ENCODE measurements at places on chromosomes 1 and 21.

- DNase-seq, result no peak
Measured at GRCh38 chr1:6508154-6508815, 16.8 kb upstream of the PLEKHG5 start.

- DNase-seq, result peak; percentile 60
Measured at GRCh38 chr1:64171797-64172281, 31.6 kb upstream of the UBE2U start.

DNA sequence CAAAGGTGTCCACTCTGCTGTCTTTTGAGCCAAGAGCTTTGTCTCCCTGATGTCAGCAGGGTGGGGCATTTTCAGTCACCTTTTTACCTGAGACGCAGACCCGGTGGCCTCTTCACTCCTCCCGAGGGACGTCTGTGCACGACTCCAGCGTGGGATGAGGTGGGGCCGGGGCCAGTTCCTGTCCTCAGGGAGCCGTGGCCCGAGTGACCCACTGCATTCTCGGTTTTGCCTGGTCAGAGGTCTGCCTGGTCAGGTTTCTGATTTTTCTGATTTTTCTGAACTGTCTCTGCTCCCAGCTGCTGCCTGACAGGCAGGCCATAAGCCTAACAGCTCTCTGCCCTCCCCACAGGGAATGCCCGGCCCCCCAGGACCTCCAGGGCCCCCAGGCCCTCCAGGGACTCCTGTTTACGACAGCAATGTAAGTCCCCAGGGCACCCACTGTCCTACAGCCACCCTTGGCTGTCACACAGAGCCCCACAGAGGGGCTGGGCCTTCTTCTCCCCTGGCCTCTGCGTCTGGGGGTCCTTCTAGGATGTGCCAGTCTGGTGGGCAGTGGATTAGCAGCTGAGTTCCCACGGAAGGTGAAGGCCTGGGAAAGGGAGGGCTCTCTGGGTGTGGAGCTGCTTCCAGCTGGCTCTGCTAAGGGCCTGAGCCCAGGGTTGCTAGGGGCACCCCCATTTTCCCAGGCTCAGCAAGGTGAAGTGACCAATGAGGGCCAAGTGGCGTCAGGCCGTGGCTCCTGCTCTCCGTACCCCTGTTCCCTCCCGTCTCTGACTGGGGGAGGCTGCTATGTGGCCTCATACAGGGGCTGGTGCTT, 45.9 kb downstream of the SLC19A1 start:
- DNase-seq, result no peak

- no peak for DNase-seq
Measured at GRCh38 chr1:101161619-101162018, 75.2 kb upstream of the S1PR1 start.

DNA sequence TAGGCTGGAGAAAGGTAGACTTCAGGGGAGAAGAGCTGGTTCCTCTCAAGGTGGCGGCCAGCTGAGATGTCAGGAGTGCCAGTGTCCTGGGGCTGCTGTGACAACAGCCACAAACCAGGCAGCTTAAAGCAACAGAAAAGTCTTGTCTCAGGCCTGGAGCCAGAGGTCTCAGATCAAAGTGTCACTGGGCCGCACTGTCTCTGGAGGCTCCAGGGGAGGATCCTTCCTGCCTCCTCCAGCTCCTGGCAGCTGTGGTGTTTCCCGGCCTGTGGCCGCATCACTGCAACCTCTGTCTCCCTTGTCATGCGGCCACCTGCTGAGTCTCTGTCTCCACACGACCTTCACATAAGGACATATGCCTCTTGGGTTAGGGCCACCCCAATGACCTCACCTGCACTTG, 24.4 kb upstream of the TSPEAR start:
- DNase-seq, result no peak

DNA sequence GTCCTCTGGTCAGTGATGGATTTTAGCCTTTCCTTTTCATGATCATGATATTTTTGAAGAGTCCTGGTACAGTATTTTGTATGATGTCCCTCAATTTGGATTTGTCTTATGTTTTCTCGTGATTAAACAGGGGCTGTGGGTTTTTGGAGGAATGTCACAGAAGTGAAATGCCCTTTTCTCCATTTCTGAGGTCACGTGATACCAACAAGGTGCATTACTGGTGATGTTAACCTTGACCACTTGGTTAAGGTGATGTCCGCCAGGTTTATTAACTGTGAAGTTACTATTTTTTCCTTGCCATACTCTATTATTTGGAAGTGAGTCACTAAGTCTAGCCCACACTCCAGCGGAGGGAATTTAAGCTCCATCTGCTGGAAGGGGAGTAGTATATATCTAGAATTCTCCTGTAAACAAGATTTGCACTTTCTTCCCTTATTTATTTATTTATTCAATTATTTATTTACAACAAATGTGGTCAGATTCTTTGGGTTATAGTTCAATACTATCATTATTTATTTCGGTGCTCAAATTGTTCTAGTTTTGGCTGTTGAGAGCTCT, 123.4 kb downstream of the HIVEP3 start:
- DNase-seq, result peak; percentile 69

- no peak for DNase-seq
Measured at GRCh38 chr1:37306871-37307270, 167.5 kb upstream of the ZC3H12A start.

- DNase-seq, result no peak
Measured at GRCh38 chr1:18632783-18633421, 2.3 kb downstream of the PAX7 start.

DNA sequence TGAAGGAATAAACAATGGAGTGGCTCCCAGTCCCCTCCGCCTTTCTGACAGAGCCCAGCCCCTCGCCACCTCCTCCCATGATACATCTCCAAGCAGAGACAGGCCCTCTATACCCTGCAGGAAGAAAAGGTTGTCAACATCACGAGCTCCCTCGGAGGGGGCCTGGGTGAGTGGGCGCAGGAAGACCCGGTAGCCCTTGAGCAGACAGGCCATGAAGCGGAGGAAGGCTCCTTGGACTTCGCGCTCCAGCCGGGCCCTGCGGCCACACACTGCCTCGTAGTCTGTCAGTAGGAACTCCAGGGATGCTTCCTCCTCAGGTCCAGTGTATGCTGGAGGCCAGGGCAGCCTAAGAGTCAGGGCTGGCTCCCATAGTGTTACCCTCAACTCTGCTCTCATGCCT, 7.0 kb downstream of the DENND4B start:
- DNase-seq, result no peak

- DNase-seq, result no peak
Measured at GRCh38 chr1:110107867-110108469, 4.3 kb upstream of the UBL4B start.

- no peak for DNase-seq
Measured at GRCh38 chr1:28417926-28418637, 48.5 kb downstream of the PHACTR4 start.

GRCh38 chr1:60924964-60925798, 157.2 kb upstream of the NFIA start:
- no peak for DNase-seq

GRCh38 chr1:200342511-200343311, 67.1 kb downstream of the ZNF281 start:
- DNase-seq, result peak; percentile 76

All from fibroblast of skin of scalp (primary cell).